NCI-H2171 (cell line): ENCODE measurements at places on chromosomes 5 and 9.
A peak's percentile ranks its signal among the peaks of the same experiment; 100 is the strongest.

DNA sequence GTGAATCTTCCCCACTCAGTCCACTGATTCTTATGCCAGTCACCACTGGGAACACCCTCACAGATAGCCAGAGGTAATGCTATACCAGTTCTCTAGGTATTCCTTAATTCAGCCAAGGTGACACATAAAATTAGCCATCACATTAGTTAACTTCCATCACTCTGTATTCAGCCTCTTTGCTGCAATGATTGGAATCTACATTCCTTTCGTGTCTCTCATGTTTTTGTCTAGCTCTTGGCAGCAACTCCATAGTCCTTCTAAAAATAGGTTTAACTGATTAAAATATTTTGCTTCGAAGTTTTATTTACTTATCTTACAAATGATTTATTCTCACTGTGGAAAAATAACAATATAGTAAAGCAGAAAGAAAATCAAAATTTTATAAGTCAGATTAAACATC lies 19.6 kb upstream of the RNF20 start:
- DNase-seq: no peak

DNA sequence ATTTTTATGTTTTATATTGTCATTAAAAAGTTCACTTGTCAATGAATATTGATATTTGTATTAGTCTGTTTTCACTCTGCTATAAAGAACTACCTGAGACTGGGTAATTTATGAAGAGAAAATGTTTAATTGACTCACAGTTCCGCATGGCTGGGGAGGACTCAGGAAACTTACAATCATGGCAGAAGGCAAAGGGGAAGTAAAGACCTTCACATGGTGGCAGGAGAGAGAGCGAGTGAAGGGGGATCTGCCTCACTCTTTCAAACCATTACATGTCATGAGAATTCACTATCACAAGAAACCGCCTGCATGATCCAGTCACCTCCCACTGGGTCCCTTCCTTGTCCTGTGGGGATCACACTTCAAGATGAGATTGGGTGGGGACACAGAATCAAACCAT lies 27.4 kb downstream of the SRD5A1 start:
- DNase-seq: no peak

- DNase-seq: no peak
Observed at GRCh38 chr9:104635456-104635855, 17.5 kb upstream of the OR13C9 start.

GRCh38 chr5:93161661-93162654 lies 419.1 kb downstream of the NR2F1-AS1 start:
- DNase-seq: peak; percentile 15

GRCh38 chr9:35051069-35051967 lies 21.1 kb downstream of the VCP start:
- DNase-seq: peak; percentile 16

- DNase-seq: no peak
Observed at GRCh38 chr5:181173027-181173419, 25.6 kb downstream of the OR2V2 start.

- peak; percentile 49 for DNase-seq
Observed at GRCh38 chr9:70049236-70049635, 5.6 kb downstream of the MAMDC2 start.

DNA sequence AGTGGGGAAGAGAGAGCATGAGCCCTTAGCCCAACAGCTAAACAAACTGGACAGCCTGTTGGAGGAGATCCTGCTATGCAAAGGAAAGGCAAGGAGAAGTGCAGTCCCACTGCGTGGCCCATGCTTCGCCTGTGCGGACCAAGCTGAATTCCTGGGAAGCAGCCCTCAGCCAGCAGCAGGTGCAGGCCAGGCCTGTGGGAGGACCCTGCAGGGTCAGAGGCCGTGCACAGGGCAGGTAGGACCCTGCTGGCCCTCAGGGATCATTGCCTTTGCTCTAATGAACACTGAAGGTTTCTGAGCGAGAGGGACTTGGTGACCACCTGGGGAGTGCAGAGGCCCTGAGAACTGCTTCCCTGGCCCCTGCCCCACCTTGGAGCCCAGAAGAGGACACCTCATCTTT lies 6.0 kb upstream of the SLC6A19 start:
- DNase-seq: no peak

GRCh38 chr5:107248066-107248695 lies 422.6 kb downstream of the EFNA5 start:
- DNase-seq: no peak

GRCh38 chr5:5583832-5584231 lies 161.4 kb downstream of the ICE1 start:
- DNase-seq: no peak
